ENCODE measurements at places on chromosomes 4 and X.
A peak's percentile ranks its signal among the peaks of the same experiment; 100 is the strongest.

DNA sequence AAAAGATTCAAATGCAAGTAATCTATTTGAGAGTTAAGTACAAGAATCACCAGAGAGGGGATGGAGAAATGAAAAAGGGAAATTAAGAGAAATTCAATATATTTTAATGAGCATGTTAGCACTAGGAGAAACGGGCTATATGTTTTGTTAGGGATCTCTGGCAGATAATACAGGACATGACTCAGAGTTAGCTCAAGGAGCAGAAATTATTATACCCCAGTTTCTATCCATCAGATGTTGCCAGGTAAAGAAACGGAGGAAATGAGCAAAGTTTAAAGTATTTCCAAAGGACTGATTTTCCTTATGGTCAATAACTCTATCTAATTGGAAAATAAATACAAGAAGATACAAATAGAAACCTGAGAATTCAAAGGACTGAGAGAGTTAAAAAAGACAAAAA lies 867.6 kb downstream of the TRAM1L1 start:
- DNase-seq = no peak

DNA sequence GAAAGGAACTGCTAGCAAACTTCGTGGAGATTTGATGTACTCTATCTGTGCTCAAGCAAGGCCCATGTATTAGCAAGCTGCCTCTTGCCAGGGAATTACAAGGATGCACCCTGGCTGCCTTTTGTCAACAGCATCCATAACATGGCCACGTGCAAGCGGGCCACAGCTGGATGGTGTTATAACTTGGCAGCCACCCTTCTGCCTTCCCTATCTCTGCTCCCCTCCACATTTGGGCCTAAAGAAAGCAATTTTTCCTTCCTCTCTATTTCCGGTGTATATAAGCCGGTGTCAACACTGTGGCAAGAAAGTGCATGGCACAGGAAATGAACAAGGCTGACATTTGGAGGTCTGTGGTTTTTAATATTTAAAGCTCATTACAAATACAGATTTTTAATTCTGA lies 94.8 kb downstream of the CLNK start:
- no peak for DNase-seq

GRCh38 chr4:154959756-154960155 lies 178.7 kb downstream of the RBM46 start:
- DNase-seq = no peak

- DNase-seq = no peak
Measured at GRCh38 chr4:14855719-14856061, 146.6 kb upstream of the CPEB2 start.

GRCh38 chr4:38381788-38382187 lies 282.2 kb upstream of the KLF3 start:
- DNase-seq = peak; percentile 64

DNA sequence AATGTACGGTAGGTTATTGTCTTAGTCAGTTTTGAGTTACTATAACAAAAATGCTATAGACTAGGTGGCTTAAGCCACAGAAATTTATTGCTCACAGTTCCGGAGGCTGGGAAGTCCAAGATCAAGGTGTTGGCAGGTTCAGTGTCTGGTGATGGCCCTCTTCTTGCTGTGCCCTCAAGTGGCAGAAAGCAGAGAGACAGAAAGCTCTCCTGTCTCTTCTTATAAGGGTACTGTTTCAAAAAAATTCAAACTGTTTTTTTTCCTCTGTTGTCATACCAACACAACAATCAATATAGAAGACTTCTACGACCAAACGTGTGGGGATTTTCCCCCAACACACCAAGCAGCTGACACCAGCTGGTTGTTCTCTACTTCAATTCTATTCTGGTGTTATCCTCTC lies 53.4 kb downstream of the ADGRG4 start:
- no peak for DNase-seq

DNA sequence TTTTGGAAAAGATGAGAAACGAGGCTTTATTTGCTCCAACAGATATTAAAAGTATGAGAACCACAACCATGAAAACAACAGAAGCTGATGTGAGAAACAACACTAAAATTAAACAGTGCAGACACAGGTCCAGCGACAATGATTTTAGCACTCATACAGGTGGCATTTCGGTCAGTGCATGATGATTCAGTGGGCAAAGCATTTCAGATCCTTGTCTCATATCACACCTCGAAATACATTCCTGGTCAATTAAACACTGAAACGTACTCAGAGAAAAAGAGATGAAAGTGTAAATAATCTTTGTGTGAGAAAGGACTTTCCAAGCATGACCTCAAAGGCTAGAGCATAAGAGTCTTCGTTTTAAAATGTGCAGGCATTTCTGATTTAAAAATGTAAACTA lies 85.2 kb downstream of the ACOX3 start:
- DNase-seq = no peak

DNA sequence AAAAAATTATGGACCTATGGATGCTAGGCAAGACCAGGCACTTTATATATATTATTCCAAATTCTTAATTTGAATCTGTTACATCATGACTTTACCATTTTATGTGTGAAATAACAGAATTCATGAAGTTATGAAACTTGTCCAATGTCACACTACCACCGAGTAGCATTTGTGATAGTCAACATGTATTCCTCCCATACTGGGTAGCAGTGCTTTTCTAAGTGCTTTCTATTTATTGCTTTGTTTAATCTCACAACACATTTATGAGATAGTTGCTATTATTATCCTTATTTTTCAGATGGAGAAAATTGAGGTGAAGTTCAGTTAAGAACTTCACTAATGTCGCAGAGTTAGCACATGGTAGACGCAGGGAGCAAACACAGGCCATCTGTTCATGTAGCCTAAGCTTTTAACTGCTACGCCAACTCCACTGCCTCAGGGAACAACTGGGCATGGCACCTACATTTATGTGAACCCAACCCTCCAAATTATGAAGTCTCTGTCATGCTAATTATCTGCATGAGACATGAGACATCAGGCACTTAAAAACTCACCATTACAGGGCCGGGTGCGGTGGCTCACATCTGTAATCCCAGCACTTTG lies 20.8 kb downstream of the GUCY1A1 start:
- no peak for DNase-seq

DNA sequence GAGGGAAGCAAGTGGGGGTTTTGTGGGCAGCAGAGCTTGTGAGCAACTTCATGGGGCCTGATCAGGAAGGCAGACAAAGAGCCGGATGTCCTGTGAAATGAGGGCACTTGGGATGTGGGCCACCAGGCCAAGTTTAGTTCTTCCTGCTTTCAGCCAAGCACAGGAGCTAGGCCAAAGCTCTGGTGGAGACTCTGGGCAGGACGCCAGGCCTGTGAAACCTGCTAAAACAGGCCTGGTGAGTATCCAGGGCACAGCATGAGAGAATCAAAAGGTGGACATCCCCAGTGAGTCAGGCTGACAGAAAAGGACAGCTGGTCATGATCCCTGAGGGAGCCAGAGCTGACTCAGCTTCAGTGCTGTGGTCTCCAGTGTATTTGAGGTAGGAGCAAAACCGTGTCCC lies 95.7 kb downstream of the NPNT start:
- DNase-seq = peak; percentile 93

- DNase-seq = no peak
Measured at GRCh38 chrX:28988246-28988645, 401.0 kb downstream of the IL1RAPL1 start.

DNA sequence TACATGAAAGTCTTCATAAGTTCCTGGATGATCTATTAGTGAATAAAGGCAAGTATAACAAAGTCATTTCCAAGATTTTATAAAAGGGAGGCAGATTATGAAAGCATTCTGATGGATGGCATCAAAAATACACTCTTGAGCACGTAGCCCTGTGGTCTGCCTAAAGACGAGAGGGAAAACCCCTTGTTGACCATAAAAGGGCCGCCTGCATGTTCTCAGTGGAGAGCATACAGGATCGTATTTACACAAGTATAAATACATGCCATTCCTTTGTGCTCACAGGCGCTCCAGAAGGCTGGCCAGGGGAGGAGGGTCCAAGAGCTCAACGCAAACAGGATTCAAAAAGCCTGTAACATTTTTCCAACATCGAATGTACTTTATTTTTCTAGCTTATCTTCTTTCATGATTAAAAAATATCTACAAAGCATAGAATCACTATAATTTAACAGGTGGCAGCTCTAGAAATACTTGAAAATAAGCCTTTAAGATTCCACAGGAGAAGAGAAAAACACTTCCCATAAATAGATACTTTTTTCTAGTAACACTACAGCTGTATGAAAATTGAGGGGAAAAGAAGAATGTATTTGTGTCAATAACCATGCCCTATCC lies 29.6 kb downstream of the PDGFC start:
- DNase-seq = peak; percentile 83

DNA sequence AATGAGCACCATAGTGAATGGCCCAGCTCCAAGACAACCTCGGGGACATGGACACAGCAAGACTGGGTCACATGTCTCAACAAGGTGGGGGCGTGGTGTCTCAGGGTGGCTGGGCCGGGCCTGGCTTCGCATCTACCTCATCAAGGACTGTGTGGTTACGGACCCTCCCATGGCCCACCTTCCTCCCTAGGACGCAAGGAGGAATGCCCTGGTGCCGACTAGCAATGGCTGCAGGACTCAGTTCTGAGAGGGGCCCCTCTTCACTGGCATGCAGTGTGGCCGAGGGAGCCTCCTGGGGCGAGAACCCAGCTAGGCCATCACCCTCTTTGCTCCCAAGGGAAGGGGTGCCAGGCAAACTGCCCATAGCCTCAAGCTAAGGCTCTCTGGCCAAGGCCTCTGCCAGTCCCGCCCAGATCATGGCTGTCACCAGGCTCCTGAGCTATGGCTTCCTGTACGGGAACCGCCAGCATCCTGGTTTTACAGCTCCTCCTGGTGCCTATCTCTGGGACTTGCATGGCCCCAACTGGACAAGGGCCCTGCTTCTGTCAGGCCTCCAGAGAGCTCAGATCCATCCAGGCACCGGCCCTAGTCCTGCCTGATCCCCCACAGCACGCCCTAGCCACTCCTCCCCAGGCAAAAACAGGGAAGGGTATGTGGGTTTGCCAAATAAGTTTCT lies 218.0 kb upstream of the AGTR2 start:
- DNase-seq = no peak

DNA sequence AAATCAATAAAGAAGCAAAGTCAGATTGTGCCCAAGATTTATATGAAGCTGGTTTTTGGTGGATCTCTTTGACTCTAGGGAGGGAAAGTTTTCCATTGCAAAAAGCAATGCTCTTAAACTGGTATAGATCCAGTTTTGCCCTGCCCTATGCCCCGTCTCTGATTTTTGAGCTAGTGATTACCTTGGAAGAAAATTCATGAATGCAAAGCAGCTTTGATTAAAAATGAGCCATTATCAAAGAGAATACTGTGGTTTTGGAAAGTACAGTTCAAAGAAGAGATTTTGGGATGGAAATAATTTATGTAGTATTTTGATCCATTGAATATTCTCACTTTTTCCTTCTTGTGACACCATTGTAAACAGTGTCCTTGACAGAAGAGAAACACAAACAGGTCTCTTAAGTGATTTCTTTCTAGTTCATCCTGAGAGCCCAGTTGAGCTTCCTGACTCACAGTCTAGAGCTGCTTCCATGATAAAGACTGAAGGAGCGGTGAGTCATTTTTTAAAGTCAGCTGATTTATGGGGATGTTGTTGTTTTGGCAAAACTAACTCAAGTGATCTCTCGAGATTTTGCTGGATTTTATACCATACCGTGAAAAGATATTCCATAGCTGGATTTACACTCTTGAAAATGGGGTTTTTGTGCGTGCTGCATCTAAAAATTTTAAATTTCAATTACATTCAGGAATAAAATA lies 76.7 kb downstream of the AFF1 start:
- peak; percentile 53 for DNase-seq

DNA sequence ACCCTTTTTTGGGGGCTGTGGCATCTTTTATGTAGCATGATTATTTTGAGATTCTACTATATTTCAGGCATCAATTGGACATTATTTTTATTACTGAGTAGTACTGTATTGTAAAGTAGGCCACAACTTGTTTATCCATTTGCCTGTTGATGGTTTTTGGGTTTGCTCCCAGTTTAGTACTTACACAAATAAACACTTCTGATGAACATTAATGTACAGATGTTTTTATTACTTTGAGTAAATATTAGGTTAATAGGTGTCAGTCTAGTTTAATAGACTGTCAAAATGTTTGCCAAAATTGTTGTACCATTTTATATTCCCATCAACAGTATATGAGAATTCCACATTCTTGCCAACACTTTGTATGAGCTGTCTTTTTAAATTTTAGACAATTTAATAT lies 214.9 kb upstream of the MAD2L1 start:
- DNase-seq = no peak

DNA sequence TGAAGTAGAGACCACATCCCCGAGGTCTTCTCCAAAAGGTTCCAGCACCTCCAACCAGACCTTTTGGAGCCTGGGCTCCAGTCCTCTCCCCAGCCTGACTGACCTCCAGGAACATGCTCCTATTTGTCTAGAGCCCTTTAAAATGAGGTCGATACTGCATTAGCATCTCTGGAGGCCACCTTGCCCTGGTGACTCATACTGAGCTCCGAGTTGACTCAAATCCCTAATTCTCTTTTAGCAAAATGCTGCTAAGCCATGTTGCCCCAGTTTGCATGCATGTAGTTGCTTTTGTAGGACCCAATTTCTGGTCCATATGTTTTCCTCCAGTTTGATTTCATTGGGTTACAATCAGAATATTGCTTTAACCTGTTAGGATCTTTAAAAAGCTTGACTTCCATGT lies 43.5 kb upstream of the CITED1 start:
- no peak for DNase-seq

DNA sequence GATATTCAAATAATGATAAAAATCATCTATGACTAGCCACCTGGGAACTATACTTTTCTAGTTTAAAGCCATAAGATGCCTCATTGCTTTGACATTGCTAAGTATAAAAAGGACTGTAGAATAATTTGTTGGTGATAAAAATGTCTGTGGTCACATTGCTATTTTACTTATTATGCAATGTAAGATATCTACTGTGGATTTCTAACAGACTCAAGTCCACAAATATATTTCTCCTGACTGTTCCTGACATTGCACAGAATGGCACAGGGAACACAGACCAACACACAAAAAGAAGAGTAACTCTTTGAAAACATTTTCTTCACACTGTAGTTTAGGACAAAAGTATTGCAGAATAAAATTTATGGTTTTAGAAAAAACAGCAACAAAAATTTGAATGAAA lies 2.2 kb upstream of the TMPRSS11E start:
- no peak for DNase-seq

- DNase-seq = no peak
Measured at GRCh38 chr4:2350982-2351381, 67.5 kb downstream of the ZFYVE28 start.

- DNase-seq = no peak
Measured at GRCh38 chr4:7160439-7160838, 31.9 kb upstream of the SORCS2 start.

- no peak for DNase-seq
Measured at GRCh38 chr4:42310358-42310757, 86.9 kb upstream of the SHISA3 start.

All from astrocyte of the cerebellum (primary cell).